ENCODE measurements at places on chromosomes 5 and 9. TPM values are rescaled to one million over a fixed set of nuclear protein-coding genes. Genes with fewer than 3 reads are reported as not detected.

DNA sequence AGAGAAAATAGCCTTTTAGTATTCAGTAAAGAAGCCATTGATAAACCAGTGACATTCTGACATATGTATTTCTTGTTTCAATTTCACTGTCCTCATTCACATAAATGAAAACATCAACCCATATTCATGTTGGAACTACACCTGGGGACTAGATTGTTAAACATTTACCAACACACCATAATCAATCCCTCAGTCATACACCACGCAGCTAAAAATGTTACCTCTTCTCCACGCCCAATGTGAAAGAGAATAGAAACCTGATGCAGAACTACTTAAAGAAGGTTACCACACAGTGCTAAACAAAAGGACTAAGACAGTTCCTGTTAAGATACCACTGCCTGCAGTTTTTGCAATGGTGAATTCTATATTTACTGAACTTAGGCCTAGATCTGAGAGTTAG lies 518.9 kb downstream of the PRELID2 start:
- no peak for DNase-seq

- no peak for DNase-seq
Observed at GRCh38 chr5:78983601-78984438, 1.3 kb downstream of the ARSB start.

DNA sequence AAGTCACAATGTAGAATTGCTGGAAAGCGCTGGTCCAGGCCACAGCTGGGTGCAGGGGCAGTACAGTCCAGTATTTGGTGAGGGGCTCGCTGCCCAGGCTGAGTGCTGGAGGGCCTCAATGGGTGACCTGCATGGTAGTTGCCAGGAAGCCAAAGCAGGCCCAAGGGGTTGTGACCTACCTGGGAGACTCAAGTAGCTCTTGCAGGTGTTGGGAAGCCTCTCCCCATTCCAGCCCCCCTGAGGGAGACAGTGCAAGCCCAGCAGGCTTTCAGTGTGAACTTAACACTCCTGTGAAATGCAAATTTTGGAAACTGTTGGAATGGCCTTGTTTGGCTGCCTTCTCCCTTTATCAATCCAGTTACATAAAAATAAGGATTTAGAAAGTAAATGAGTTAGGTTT lies 13.9 kb downstream of the KDM4C start:
- no peak for DNase-seq

The NELFB gene
- 79.0 TPM for total RNA-seq

The NME5 gene
- 8.4 TPM for total RNA-seq

The PCDHAC1 gene
- total RNA-seq: 4.1 TPM

The ACTBL2 gene
- total RNA-seq: not detected

DNA sequence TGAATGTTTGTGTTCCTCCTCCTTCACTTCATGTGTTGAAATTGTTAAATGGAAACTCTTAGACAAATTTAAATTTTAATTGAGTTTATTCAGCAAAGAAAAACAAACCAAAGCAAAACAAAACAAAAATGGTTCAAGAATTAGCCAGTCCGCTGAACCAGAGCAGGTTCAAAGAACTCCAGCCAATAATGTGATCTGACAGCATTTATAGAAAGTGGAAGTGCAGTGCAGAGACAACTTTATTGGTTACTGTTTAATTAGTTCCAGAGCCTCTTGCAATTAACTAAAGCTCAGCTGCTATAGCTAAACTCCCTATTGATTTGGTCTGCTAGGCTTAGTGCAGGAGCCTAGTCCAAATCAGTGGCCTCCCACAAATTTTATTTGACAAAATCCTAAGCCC lies 132.9 kb downstream of the RNF180 start:
- DNase-seq: no peak

DNA sequence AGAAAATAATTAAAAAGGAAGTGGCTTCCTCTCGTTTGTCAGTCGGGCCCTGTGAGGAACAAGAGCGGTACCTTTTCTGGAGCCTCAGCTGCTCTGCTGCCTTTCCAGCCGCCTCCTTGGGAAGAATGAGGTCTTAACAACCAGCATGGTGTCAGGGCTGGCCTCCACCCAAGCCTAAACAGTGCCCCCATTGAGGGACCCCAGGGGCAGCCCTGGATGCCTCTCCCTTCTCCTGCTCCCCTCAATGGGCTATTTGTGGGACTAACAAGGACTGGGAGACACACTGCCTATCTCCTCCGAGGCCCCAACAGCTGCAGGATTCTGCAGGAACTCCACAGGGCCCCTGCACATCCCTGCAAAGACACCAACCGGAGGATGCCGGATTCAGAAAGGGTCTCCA lies 155.4 kb upstream of the MAP3K1 start:
- no peak for DNase-seq

- DNase-seq: no peak
Observed at GRCh38 chr5:66689522-66690220, 93.5 kb downstream of the MAST4 start.

Measured in neural crest cell (in vitro differentiated cells).